ENCODE measurements at places on chromosomes 12 and 14.

DNA sequence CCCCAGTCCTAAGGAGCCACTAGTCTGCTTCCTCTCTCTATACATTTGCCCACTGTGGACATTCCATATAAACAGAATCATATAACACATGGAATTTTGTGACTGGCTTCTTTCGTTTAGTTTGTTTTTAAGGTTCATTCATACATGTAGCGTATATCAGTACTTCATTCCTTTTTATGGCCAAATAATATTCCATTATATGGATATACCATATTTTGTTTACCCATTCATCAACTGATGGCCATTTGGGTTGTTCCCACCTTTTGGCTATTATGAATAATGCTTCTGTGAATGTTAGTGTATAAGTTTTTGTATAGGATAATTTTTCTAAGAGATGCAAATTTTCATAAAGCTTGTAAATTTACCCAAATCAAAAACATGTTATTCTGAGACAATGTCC, 4.4 kb downstream of the CRY1 start:
- H3K27ac ChIP-seq, result no peak overlapping the region
- H3K36me3 ChIP-seq, result peaks cover 13% of the 10 kb centered on the region
- no peak for DNase-seq
- H3K4me1 ChIP-seq, result peaks cover 9% of the 10 kb centered on the region
- H3K4me3 ChIP-seq, result no peak overlapping the region

- H3K36me3 ChIP-seq, result no peaks in the 10 kb centered on the region
- peaks cover 4% of the 10 kb centered on the region for H3K4me1 ChIP-seq
- H3K4me3 ChIP-seq, result no peak overlapping the region
- DNase-seq, result no peak
- peaks cover 2% of the 10 kb centered on the region for H3K27me3 ChIP-seq
These were observed 34.2 kb upstream of the TCL1B start for GRCh38 chr14:95651821-95652583.

DNA sequence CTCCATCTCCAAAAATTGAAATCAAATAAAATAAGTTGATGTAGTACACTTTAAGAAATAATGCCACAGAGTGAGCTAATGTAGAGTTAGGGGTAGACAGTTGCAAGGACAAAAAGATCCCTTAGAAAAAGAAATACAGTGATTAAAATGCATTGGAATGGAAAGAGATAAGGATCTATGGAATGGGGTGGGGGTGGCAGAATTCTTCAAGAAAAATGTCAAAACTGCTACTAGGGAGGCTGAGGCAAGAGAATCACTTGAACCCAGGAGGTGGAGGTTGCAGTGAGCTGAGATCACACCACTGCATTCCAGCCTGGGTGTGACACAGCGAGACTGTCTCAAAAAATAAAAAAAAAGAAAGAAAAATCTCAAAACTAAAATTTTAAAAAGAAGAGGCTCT, 6.5 kb downstream of the OLR1 start:
- no peaks in the 10 kb centered on the region for H3K36me3 ChIP-seq
- no peak overlapping the region for H3K4me3 ChIP-seq
- no peak overlapping the region for H3K27ac ChIP-seq
- H3K27me3 ChIP-seq, result no peaks in the 10 kb centered on the region

GRCh38 chr14:84806622-84807021, 723.3 kb upstream of the FLRT2 start:
- H3K27me3 ChIP-seq, result no peaks in the 10 kb centered on the region
- H3K4me3 ChIP-seq, result no peak overlapping the region
- H3K27ac ChIP-seq, result no peak overlapping the region
- no peaks in the 10 kb centered on the region for H3K36me3 ChIP-seq
- no peak for DNase-seq
- no peaks in the 10 kb centered on the region for H3K4me1 ChIP-seq

GRCh38 chr12:34301251-34302130, 279.2 kb downstream of the ALG10 start:
- H3K36me3 ChIP-seq, result peaks cover 1% of the 10 kb centered on the region
- H3K4me1 ChIP-seq, result no peaks in the 10 kb centered on the region
- no peak for DNase-seq
- H3K27me3 ChIP-seq, result no peaks in the 10 kb centered on the region

GRCh38 chr12:110344657-110345056, 58.9 kb downstream of the ANAPC7 start:
- no peak overlapping the region for H3K4me3 ChIP-seq
- H3K27me3 ChIP-seq, result no peaks in the 10 kb centered on the region
- DNase-seq, result no peak

GRCh38 chr14:75960231-75960630, 21.6 kb downstream of the TGFB3 start:
- H3K36me3 ChIP-seq, result peaks cover 2% of the 10 kb centered on the region
- no peaks in the 10 kb centered on the region for H3K27me3 ChIP-seq
- H3K4me1 ChIP-seq, result no peaks in the 10 kb centered on the region
- no peak overlapping the region for H3K27ac ChIP-seq

DNA sequence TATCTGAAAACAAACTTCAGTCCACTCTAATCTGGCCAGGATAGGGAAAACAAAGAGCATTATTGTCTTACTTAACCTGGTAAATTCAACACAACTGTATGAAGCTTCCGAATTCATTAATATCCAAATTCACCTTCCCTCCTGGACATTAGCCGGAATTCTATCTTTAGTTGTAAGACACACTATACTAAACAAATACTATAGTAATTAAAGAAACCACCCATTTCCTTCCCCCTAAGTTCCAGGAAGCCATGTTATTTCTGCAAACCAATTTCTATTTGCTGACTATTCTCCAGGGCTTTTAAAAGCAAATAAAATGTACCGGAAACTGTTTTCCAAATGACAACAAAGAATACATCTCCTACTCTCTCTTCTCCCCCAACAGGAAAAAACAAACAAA, 122.7 kb upstream of the MDM1 start:
- H3K27me3 ChIP-seq, result no peaks in the 10 kb centered on the region
- no peak for DNase-seq
- no peak overlapping the region for H3K27ac ChIP-seq
- H3K4me1 ChIP-seq, result peaks cover 64% of the 10 kb centered on the region
- H3K36me3 ChIP-seq, result no peaks in the 10 kb centered on the region

DNA sequence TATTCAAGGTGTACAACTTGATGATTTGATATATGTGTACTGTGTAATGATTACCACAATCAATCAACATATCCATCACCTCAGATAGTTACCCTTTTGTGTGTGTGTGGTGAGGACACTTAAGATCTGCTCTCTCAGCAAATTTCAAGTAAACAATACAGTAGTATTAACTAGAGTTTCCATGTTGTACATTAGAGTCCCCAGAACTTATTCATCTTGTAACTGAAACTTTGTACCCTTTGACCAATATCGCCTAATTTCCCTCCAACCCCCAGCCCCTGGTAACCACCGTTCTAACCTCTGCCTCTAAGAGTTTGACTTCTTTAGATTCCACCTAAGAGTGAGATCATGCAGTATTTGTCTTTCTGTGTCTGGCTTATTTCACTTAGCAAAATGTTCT, 12.1 kb downstream of the ADCK1 start:
- H3K36me3 ChIP-seq, result no peaks in the 10 kb centered on the region
- DNase-seq, result no peak
- no peak overlapping the region for H3K4me3 ChIP-seq
- H3K27ac ChIP-seq, result no peak overlapping the region
- peaks cover 12% of the 10 kb centered on the region for H3K4me1 ChIP-seq

- peaks cover 58% of the 10 kb centered on the region for H3K27me3 ChIP-seq
- H3K27ac ChIP-seq, result no peak overlapping the region
These were observed 11.8 kb downstream of the FOXG1 start for GRCh38 chr14:28778138-28779117.

GRCh38 chr14:31867570-31867969, 209.5 kb upstream of the ARHGAP5 start:
- H3K4me3 ChIP-seq, result no peak overlapping the region
- no peak overlapping the region for H3K27ac ChIP-seq

DNA sequence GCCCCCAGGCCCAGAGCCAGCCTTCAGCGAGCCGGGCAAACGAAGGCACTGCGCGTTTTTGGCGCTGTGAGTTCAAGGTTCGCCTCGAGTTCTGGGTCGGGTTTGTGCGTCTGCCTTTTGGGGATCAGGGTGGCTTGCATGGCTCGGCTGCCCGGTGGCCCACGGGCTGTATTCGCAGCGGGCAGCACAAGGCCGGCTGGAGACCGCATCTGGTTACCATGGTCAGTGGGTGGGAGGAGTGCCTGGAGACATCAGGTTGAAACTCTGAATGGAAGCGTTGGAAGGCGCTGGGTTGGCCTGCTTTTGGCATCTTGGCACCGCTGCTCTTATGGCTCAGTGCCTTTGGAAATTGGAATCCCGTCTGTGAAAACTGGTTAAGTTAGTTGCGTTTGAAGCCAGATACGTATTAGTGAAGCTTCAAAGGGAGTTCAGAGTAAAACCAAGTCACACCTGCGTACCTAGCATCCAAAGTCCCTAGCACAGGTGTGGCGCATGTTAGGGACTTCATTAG, 50.9 kb downstream of the SNAPC1 start:
- peak overlapping the region; percentile 60 for H3K4me3 ChIP-seq
- no peak for DNase-seq
- no peaks in the 10 kb centered on the region for H3K36me3 ChIP-seq

DNA sequence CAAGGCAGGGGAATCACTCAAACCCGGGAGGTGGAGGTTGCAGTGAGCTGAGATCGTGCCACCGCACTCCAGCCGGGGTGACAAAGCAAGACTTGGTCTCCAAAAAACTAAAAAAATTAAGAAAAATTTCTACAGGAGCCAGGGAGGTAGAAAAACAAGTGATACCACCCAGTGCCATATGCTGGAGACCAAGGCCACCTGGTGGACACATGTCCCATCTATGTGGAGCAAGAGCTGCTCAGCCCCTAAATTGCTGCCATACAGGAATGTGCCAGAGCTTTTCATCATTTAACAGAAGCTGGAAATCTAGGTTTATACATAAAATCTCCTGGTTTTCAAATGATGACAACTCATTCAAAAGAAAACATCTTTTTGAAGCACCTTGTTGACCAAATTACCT, 61.4 kb upstream of the ELK3 start:
- peak; percentile 39 for DNase-seq

DNA sequence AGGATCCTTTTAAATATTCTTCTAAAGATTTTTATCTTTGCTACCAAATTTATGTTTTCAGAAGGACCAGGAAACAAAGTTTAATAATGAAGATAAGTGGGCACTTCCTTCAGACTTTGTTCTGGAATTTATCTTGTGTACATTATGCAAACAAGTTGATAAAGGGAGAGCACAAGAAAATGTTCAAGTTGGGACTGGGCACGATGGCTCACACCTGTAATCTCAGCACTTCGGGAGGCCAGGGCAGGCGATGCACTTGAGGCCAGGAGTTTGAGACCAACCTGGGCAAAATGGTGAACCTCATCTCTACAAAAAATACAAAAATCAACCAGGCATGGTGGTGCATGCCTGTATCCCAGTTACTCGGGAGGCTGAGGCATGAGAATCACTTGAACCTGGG, 4.6 kb downstream of the PLBD1 start:
- no peak overlapping the region for H3K4me3 ChIP-seq
- H3K27ac ChIP-seq, result no peak overlapping the region
- H3K27me3 ChIP-seq, result peaks cover 5% of the 10 kb centered on the region
- H3K4me1 ChIP-seq, result peaks cover 2% of the 10 kb centered on the region
- DNase-seq, result no peak

- H3K36me3 ChIP-seq, result no peaks in the 10 kb centered on the region
- DNase-seq, result no peak
- peaks cover 2% of the 10 kb centered on the region for H3K27me3 ChIP-seq
- no peak overlapping the region for H3K4me3 ChIP-seq
These were observed 83.9 kb downstream of the BMP4 start for GRCh38 chr14:53872681-53873089.

GRCh38 chr12:108778053-108778452, 46.7 kb upstream of the CORO1C start:
- H3K4me3 ChIP-seq, result no peak overlapping the region
- DNase-seq, result no peak
- H3K27ac ChIP-seq, result no peak overlapping the region
- H3K27me3 ChIP-seq, result no peaks in the 10 kb centered on the region

DNA sequence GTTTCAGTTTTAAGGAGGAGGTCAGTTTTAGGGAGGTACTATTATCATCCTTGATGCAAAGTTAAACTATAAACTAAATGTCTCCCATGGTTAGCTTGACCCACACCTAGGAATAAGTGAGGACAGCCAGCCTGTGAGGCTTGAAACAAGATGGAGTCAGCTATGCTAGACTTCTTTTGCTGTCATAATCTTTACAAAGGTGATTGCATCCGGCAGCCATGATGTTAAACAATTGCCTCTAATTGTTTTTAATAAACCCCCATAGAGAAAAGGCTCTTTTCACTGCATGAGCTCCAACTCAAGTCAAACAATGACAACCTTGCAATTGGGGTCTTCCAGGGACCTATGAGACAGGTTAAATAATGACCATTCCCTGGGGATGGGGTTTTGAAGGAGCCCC, 45.7 kb upstream of the EEA1 start:
- H3K4me1 ChIP-seq, result peaks cover 26% of the 10 kb centered on the region
- H3K27me3 ChIP-seq, result no peaks in the 10 kb centered on the region
- DNase-seq, result no peak
- no peak overlapping the region for H3K27ac ChIP-seq

GRCh38 chr12:101485021-101485420, 9.9 kb downstream of the SPIC start:
- no peak overlapping the region for H3K4me3 ChIP-seq
- no peaks in the 10 kb centered on the region for H3K36me3 ChIP-seq
- H3K27ac ChIP-seq, result no peak overlapping the region
- DNase-seq, result no peak

Data from activated CD4-positive, alpha-beta T cell treated with anti-CD3 and anti-CD28 coated beads for 36 hours (primary cell).